ENCODE measurements at places on chromosomes 6 and 20.

- H3K4me3 ChIP-seq: no peak overlapping the region
- no peaks in the 10 kb centered on the region for H3K36me3 ChIP-seq
- H3K4me1 ChIP-seq: no peaks in the 10 kb centered on the region
- H3K27me3 ChIP-seq: no peaks in the 10 kb centered on the region
Observed at GRCh38 chr20:47980336-47981177, 195.3 kb upstream of the SULF2 start.

DNA sequence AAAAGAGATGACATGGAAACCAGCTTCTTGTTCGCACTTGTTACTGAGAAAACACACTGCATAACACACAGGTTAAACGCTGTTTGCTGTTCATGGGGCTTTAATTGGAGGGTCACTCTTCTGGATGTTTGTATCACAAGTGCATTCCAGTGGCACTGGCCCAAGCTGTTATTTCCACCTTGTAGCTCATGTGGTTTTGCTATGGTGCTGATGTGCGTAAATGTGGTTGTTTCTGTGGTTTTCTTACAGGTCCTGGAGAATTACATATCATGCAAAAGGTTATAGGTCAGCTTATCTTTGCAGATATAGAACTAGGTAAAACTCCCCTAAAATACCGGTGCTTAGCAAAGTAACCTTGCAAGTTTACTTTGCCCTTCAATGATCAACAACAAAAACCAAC, 89.3 kb upstream of the AHI1 start:
- peak; percentile 28 for DNase-seq
- no peaks in the 10 kb centered on the region for H3K36me3 ChIP-seq
- no peak overlapping the region for H3K4me3 ChIP-seq

GRCh38 chr6:37636801-37637561, 60.7 kb downstream of the MDGA1 start:
- H3K4me1 ChIP-seq: peaks cover 7% of the 10 kb centered on the region
- no peaks in the 10 kb centered on the region for H3K36me3 ChIP-seq
- no peak overlapping the region for H3K27ac ChIP-seq
- no peaks in the 10 kb centered on the region for H3K27me3 ChIP-seq

GRCh38 chr6:43427406-43428111, at the start of gene ABCC10:
TSS of gene ABCC10 (plus strand) at chr6:43427541. CDS start at chr6:43427979, 438 bp downstream.
- peaks cover 30% of the 10 kb centered on the region for H3K4me1 ChIP-seq
- H3K36me3 ChIP-seq: peaks cover 6% of the 10 kb centered on the region
- H3K27ac ChIP-seq: peak within 1 kb of the TSS; percentile 79
- H3K27me3 ChIP-seq: no peaks in the 10 kb centered on the region

- no peak overlapping the region for H3K4me3 ChIP-seq
- DNase-seq: no peak
- H3K27ac ChIP-seq: no peak overlapping the region
- H3K27me3 ChIP-seq: no peaks in the 10 kb centered on the region
Observed at GRCh38 chr6:157412791-157413190, 31.8 kb downstream of the ZDHHC14 start.

- H3K27me3 ChIP-seq: no peaks in the 10 kb centered on the region
- H3K36me3 ChIP-seq: no peaks in the 10 kb centered on the region
- no peak for DNase-seq
- H3K4me3 ChIP-seq: no peak overlapping the region
Observed at GRCh38 chr20:10523443-10523842, 88.3 kb downstream of the SLX4IP start.

DNA sequence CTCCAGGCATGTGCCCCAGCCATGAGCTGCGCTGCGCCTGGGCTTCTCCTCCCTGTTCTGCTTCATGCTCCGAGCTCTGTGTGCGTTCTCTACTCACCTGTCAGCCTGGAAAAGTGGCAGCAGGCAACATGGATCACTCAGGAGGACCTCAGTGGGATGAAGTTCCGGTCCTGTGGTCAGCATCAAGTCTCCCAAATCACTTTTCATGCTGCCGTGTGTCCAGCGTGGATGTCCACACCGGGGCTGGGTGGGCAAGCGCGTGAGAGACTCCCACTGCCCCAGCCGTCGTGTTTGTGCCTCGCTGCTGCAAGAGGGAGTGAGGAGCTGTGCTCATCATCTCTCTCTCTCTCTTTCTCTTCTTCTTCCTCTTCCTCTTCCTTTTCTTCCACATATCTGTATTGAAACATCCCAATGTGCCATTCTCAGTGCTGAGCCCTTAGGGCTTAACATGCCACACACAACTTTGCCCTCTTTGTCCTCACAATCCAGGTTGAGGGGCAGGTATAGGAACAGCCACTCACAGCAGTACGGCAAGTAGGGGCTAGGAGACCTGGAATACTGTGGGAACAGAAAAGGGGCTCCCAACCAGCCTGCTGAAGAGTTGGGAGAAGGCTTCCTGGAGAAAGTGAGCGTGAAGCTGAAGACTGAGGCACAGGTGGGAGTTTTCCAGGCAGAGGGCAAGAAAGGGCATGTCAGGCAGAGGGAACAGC, 3.8 kb upstream of the PDYN start:
- H3K27me3 ChIP-seq: no peaks in the 10 kb centered on the region
- H3K36me3 ChIP-seq: no peaks in the 10 kb centered on the region
- H3K4me1 ChIP-seq: no peaks in the 10 kb centered on the region
- no peak overlapping the region for H3K27ac ChIP-seq

DNA sequence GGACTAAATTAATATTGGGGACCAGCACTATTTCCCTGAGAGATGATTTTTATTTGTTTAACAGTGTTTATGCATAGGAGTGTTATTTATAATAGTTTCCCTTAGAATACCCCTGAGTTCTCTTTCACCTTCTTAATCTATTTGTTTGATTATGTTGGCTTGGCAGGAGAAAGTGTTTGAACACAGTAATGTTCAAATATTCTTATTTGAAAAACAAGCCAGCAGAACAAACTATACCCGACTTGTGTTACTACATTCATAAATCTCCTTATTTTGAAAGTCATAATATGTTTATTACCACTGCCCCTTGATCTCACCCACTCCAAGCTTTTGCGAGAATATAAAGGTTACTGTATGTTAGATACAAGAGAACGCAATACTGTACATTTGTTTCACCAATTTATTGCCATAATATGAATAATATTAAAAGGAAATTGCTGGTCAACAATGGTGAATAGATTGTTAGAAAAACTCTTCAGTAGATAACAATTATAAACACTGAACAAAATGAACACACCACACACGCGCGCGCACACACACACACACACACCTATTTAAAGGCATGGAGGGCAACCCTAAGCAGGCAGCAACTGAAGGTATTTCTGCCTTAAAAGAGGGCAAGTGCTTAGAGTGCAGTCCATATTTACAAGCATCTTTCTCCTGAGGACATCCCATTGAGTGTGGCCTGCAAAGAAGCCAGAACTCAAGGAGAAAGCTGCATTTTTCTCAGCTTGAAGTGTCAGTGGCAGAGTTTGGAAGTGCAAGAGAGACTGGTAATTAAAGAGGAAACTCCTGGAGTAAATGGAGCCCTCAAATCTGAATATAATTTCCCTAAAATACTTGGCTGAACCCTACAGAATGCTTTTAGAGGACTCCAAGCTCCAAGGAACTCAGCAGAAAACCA, 279.4 kb upstream of the MAN1A1 start:
- no peak overlapping the region for H3K4me3 ChIP-seq
- no peaks in the 10 kb centered on the region for H3K4me1 ChIP-seq
- H3K27me3 ChIP-seq: no peaks in the 10 kb centered on the region

GRCh38 chr6:148457843-148458159, 115.2 kb downstream of the SASH1 start:
- H3K36me3 ChIP-seq: no peaks in the 10 kb centered on the region
- no peak for DNase-seq
- peaks cover under 1% of the 10 kb centered on the region for H3K4me1 ChIP-seq
- no peak overlapping the region for H3K4me3 ChIP-seq

GRCh38 chr6:25061289-25061936, 125.7 kb upstream of the RIPOR2 start:
- no peak overlapping the region for H3K27ac ChIP-seq
- DNase-seq: no peak
- H3K36me3 ChIP-seq: no peaks in the 10 kb centered on the region
- H3K27me3 ChIP-seq: no peaks in the 10 kb centered on the region
- peaks cover 23% of the 10 kb centered on the region for H3K4me1 ChIP-seq
- H3K4me3 ChIP-seq: no peak overlapping the region

DNA sequence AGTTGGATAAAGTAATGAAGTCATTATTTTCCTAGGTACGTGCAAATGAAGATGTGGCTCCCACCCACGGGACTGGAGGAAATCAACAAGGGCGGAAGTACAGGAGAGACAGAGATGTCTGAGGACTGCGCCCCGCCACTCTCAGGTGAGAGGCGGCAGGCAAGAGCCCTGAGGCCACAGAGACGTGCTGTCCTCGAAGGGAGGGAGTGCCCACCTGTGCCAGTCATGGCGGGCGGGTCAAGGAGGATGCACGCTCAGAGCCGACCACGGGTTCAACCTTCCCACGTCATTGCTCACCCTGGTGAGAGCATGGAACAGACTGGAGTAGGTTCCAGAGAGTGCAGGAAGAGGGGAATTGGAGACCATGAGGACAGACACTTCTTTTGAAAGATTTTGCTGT, 12.7 kb downstream of the CST8 start:
- H3K36me3 ChIP-seq: no peaks in the 10 kb centered on the region
- no peaks in the 10 kb centered on the region for H3K27me3 ChIP-seq
- DNase-seq: no peak
- H3K4me3 ChIP-seq: no peak overlapping the region
- H3K27ac ChIP-seq: no peak overlapping the region
- H3K4me1 ChIP-seq: no peaks in the 10 kb centered on the region

- no peaks in the 10 kb centered on the region for H3K4me1 ChIP-seq
- no peak overlapping the region for H3K27ac ChIP-seq
- no peaks in the 10 kb centered on the region for H3K36me3 ChIP-seq
- no peak overlapping the region for H3K4me3 ChIP-seq
- DNase-seq: no peak
- no peaks in the 10 kb centered on the region for H3K27me3 ChIP-seq
Observed at GRCh38 chr6:147935656-147936055, 407.0 kb upstream of the SASH1 start.

- H3K4me1 ChIP-seq: no peaks in the 10 kb centered on the region
- H3K36me3 ChIP-seq: no peaks in the 10 kb centered on the region
- no peak overlapping the region for H3K27ac ChIP-seq
- no peaks in the 10 kb centered on the region for H3K27me3 ChIP-seq
- no peak overlapping the region for H3K4me3 ChIP-seq
- no peak for DNase-seq
Observed at GRCh38 chr6:157611406-157611805, 211.6 kb upstream of the SNX9 start.

GRCh38 chr6:155628306-155628705, 172.7 kb upstream of the NOX3 start:
- H3K27ac ChIP-seq: no peak overlapping the region
- DNase-seq: no peak
- H3K36me3 ChIP-seq: no peaks in the 10 kb centered on the region
- H3K27me3 ChIP-seq: no peaks in the 10 kb centered on the region

GRCh38 chr6:143485967-143486366, 25.6 kb downstream of the FUCA2 start:
- no peaks in the 10 kb centered on the region for H3K4me1 ChIP-seq
- no peaks in the 10 kb centered on the region for H3K36me3 ChIP-seq
- H3K4me3 ChIP-seq: no peak overlapping the region
- DNase-seq: no peak
- no peak overlapping the region for H3K27ac ChIP-seq
- no peaks in the 10 kb centered on the region for H3K27me3 ChIP-seq

- H3K27ac ChIP-seq: no peak overlapping the region
- H3K27me3 ChIP-seq: no peaks in the 10 kb centered on the region
- H3K4me3 ChIP-seq: no peak overlapping the region
- H3K4me1 ChIP-seq: no peaks in the 10 kb centered on the region
- DNase-seq: no peak
Observed at GRCh38 chr20:60236613-60237012, 278.4 kb downstream of the CDH26 start.

GRCh38 chr20:40203032-40203431, 486.0 kb downstream of the MAFB start:
- H3K36me3 ChIP-seq: no peaks in the 10 kb centered on the region
- H3K4me1 ChIP-seq: no peaks in the 10 kb centered on the region
- no peak overlapping the region for H3K27ac ChIP-seq
- no peak for DNase-seq
- no peak overlapping the region for H3K4me3 ChIP-seq

DNA sequence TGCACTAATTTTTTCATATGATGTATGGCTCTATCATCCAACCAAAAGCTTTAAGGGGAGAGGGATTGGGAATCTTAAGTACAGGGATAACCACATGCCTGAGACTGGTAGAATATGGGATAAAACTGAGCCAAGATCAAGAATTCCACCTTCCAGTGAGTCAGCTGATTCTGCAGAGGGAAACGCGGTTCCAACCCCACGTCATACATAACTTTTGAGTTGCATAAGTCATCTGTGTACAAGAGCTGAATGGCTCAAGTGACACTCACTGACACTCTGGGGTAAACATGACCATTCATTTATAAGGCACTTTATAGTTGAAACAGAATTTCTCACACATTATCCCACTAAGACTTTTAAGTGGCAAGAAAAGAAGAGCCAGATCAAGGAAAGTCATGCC, 16.4 kb downstream of the TRIM27 start:
- H3K27ac ChIP-seq: no peak overlapping the region
- H3K27me3 ChIP-seq: no peaks in the 10 kb centered on the region
- H3K4me3 ChIP-seq: no peak overlapping the region
- no peaks in the 10 kb centered on the region for H3K4me1 ChIP-seq
- no peak for DNase-seq
- peaks cover 75% of the 10 kb centered on the region for H3K36me3 ChIP-seq

GRCh38 chr6:106446287-106446885, 85.9 kb downstream of the CRYBG1 start:
- peak; percentile 36 for DNase-seq
- no peaks in the 10 kb centered on the region for H3K36me3 ChIP-seq

DNA sequence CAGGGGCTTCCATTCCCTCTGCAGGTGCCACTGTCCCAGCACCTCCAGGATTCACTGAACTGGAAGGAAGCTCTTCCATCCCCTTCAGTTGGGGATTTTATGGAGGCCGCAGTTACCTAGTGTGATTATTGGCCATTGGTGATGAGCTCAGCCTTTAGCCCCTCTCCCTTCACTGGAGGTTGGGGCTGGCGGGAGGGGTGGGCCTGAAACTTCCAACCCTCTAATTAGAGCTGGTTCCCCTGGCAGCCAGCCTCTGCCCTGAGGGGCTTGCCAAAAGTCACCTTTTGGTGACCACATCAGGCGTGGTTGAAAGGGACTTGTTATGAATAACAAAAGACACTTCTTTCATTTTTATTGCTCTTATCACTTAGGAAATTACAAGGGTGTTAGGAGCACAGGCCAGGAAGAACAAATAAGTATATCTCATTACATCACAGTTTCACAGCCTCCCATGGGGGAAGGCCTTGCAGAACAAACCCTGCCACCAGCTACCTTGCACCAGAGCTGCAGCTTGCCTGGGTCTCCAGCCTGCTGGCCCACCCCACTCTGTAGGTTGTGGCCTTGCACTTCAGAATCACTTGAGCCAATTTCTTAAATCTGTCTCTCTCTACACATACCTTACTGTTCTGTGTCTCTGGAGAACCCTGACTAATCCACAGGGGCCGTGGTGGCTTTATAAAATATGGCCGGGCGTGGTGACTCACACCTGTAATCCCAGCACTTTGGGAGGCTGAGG, 5.0 kb downstream of the PYGB start:
- peaks cover 23% of the 10 kb centered on the region for H3K4me1 ChIP-seq
- H3K4me3 ChIP-seq: no peak overlapping the region
- no peak for DNase-seq
- H3K27me3 ChIP-seq: no peaks in the 10 kb centered on the region
- no peak overlapping the region for H3K27ac ChIP-seq

GRCh38 chr20:36865076-36865860, 10.7 kb upstream of the TLDC2 start:
- no peak for DNase-seq
- H3K4me3 ChIP-seq: no peak overlapping the region
- no peak overlapping the region for H3K27ac ChIP-seq
- no peaks in the 10 kb centered on the region for H3K36me3 ChIP-seq
- H3K27me3 ChIP-seq: peaks cover 6% of the 10 kb centered on the region
- H3K4me1 ChIP-seq: no peaks in the 10 kb centered on the region

GRCh38 chr6:53928641-53929040, 133.8 kb downstream of the LRRC1 start:
- no peaks in the 10 kb centered on the region for H3K27me3 ChIP-seq
- no peaks in the 10 kb centered on the region for H3K4me1 ChIP-seq
- no peak overlapping the region for H3K27ac ChIP-seq
- no peak for DNase-seq

Measured in CD4-positive, alpha-beta memory T cell (primary cell).